ENCODE measurements at places on chromosomes 7 and 10.

- no peak for DNase-seq
Measured at GRCh38 chr7:24936121-24936824, 43.7 kb downstream of the OSBPL3 start.

DNA sequence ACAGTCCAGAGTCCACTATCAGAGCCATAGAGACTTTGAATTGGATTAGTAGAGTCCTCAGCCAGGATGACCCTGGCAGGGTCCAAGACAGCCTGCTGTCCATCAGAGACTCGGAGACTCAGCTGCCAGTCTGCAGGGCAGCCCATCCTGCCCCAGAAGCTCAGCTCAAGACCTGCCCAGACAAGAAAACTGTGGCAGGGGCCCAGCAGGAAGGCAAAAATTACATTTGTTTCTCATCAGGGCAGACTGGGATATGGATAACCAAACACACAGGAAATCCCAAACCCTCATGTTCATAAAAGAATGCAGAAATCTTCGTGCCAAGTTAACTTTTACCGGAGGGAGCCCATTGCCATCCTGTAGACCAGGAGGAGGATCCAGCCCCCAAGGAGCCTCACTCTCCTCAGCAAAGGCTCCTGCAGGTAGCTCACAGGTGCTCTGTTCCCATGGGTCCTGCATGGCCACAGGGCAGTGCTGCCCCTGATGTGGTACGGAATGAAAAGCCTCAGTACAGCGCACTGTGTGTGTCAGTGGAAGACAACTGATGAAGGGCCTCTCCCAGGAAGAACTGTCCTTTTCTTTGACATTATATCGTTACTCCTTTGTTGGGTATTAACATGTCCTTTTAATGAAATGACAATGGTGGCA lies 222.2 kb downstream of the KCNMA1 start:
- DNase-seq: no peak

DNA sequence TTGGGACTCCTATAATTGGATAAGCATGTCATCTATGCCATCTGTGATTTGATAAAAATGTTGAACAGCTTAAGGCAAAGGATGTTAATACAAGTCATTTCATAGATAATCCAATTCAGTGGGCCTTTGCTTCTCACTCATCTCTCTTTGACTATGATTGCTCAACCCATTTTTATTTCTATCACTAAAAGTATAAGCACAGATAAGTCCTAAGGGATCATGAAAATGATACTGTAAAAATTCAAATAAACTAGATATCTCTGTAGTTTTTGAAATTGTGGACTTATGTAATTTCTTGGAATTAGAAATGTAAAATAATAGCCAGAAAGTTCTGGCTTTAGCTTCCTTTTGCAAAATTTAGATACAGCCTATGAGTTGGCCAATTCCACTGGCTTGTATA lies 440.3 kb downstream of the POM121L12 start:
- DNase-seq: no peak

GRCh38 chr10:95254629-95255028 lies 36.2 kb downstream of the PDLIM1 start:
- DNase-seq: no peak

- no peak for DNase-seq
Measured at GRCh38 chr10:130924138-130924819, 387.2 kb downstream of the TCERG1L start.

DNA sequence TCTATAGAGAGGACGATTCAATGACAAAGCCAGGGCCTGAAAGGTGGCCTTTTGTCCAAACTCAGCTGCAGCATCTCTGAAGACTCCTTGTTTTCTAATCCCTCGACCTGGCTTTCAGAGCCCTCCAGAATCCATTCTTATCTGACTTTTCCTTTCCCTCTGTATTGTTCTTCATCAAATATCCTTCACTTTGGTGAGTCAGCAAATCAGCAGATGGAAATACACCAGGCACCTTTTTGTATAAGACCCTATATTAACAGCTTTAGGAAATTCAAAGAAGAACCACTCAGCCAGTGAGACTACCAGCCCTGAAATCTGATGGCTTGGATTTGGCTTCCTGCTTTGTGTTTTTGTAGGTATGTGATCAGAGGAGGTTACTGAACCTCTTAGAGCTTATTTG lies 81.9 kb upstream of the RAB11FIP2 start:
- no peak for DNase-seq

DNA sequence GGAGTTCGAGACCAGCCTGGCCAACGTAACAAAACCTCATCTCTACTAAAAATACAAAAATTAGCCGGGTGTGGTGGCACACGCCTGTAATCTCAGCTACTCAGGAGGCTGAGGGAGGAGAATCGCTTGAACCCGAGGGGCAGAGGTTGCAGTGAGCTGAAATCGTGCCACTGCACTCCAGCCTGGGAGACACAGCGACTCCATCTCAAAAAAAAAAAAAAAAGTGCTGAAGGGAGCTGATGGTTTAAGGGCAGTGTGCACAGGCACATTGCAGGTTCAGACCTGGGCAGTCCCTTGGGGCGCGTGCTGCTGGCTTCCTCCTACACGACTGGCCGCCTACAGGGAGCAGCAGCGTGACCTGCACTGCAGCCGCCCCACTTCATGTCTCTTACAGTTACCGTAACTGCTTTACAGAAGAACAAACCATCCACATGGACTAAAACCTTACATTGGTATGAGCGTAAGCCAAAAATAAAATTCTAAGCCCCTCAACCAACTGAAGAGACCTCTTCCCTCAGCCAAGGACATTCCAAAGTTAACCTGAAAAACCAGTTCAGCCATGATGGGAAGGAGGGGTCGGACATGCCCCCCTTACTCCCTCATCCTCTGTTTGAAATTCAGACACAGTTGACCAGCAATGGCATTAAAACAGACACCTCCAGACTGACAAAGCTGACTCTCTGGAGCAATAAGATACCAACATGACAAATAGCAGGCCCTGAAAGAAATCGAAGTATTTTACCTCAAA lies 262.2 kb downstream of the ZMYND11 start:
- no peak for DNase-seq

Measured in heart left ventricle (tissue), 16 donors.